ENCODE measurements at places on chromosomes 2 and 18.

DNA sequence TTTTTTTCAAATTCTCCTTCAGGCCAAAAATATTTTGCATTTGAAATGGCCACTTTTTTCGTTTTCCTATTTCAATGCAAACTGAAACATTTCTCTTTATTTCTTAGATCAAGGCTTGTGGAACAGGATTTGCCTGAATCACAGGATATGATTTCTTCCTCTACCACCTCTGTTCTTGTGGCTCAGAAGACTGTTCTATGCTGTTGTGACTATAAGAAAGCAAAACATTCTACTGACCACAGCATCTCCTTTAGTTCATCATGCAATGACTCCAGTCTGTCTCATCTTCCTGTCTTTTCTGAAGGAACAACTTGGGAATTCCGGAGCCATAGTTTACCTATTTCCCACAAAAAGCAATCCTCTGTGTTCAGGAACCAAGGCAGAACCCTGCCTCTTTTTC lies 16.2 kb upstream of the ZNF512 start:
- no peak for DNase-seq

- DNase-seq: no peak
Observed at GRCh38 chr2:155368934-155369333, 670.4 kb downstream of the KCNJ3 start.

GRCh38 chr2:177271981-177272666 lies 7.6 kb upstream of the NFE2L2 start:
- DNase-seq: no peak

- no peak for DNase-seq
Observed at GRCh38 chr18:67475673-67476072, 40.8 kb downstream of the DSEL start.

DNA sequence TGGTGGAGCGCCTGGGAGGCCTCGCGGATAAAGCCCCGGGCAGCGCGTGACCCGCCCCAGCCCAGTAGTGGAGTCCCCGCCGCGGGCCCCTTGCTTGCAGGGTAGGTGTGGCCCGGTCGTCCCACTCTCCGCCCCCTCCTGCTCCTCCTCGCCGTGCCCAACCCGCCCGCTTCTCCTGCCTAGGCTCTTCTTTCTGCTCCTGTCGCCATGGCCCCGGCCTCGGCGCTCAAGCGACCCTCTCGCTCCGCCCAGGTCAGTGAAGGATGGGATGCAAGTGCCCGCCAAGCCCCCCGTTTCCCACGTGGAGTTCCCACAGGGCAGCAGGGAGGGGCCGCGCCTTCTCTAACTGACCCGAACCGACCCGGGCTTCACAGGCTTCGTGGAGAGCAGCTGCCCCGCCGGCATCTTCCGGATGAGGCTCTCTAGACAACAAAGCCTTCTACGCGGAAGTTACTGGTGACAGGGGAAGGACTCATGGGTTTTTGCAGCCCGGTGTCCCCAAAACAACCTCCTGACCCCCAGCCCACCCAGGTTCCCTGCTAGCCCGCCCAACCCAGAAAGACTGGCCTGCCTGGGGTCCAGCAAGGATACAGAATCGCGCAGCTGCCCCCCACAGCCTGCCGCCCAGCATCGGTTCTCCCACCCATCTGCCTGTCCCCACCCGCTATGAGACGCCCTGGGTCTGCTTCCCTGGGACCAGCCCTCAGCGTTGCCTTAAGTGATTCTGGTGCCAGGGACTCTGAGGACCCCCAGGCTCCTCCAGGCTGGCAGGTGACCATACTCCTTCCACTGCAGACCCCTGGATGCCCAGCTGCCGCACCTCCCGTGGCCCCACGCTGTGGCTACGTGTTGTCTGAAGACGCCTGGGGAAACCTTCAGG lies 32.8 kb downstream of the TTC32 start:
- DNase-seq: peak; percentile 85

DNA sequence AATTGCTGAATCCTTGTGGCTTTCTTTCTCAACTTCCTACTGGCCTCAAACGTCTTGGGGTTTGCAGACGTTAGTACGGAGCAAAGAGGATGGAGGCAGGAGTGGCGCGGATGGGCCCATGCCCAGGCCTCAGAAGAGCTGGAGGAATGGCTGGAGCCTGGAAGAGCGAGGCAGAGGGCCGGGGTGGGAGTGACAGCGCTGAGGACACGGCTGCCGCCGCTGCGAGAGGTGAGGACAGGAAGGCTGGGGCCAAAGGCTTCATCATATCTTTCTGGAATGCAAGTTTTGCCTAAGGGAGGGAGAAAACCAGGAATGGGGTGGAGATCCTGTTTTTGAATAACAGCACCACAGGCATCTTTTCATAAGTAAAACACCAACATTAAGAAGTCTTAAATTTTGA lies 178.5 kb upstream of the SESTD1 start:
- no peak for DNase-seq

DNA sequence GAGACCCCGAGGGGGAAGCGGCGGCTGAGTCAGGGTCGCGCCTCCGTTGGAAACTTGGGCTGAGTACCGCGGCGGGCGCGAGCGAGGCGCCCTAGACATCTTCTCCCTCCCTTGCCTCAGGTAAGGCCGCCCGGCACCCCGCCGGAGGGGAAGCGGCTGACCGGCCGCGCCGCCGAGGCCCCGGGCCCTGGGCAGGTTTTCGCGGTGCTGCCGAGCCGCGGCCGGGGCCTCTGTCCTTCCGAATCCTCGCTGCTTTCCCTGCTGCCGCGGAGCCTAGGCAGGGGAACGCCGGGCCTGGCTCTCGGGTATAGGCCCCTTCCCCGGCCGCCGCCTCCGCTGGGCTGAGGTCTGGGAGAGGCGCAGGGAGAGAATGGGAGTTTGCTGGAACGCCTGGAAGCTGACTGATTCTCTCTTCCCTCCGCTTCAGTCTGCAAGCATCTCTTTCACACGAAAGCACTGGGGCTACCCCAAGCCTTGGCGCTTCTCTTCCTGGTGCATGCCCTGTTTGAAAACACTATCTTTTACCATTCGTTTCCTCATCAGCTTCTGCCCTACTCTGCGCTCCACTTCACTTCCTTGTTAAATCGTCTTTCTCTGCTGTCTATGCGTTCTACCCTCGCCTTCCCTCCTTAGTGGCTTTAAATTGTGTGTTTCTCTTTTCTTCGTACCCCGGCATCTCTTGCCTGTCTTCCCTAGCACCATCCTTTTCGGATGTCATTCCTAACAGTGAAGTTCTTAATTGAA lies 652 bp downstream of the PPM1B start:
- peak; percentile 84 for DNase-seq

GRCh38 chr2:75340560-75340959 lies 141.2 kb upstream of the TACR1 start:
- no peak for DNase-seq
